ENCODE measurements at places on chromosomes 7 and 10.

- DNase-seq = no peak
These were observed 1068.9 kb downstream of the TYW1 start for GRCh38 chr7:68065581-68065980.

GRCh38 chr10:49322371-49323170, 23.6 kb downstream of the C10orf71 start:
- no peak for DNase-seq

GRCh38 chr10:49749144-49749543, 13.0 kb downstream of the OGDHL start:
- DNase-seq = no peak

- DNase-seq = no peak
These were observed 2.7 kb downstream of the GOT1 start for GRCh38 chr10:99427566-99428190.

DNA sequence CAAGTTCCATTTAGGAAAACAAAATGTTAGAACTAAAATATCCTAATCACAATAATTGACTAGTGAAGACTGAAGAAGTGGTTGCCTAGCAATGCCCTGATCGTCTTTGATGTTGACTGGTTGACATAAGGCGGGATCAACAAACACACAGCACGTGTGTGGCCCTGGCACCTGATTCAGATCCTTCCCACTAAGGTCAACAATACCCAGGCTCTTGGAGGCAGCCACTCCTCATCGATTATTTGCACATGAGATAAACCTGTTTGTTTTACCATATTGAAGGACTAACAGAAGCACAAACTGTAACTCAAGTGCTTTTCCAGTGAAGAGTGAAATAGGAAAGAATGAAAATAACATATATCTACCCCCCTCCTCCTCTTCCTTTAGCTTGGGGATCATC, 15.6 kb downstream of the FANK1 start:
- no peak for DNase-seq

DNA sequence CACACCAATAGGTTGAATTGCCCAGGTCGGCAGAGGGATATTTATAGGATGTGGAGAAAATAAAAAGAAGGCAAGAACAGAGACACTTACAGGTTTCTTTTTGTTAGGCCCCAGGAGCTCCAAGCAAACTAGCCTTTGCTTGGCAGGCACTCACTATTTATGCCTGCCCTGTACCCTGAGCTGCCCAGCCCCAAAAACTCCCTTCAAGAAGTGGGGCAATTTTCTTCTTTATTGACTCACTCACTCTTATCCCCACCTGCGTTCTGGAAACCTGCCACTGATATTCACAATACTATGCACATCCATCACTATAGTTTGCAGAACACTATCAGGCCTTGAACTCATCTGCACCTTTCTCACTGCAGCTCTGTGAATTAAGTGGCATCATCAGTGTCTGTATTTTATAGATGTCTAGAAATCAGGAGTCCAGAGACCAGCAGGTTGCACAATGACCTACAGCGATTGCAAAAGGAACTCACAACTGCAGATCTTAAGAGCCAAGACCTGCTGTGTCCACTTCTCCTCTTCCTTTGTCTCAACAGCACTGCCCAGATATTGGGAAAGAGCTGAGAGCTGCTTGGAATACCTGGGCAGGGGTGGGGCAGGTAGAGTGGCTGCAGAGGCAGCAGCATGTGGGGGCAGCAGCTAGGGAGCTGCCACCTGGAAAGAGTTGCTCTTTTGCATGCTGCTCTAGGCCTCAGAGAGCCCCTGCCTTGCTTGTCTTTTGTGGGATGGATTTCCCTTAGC, at the start of gene SFTPD:
Gene SFTPD (minus strand): TSS at position 130 of the 747 bp plus-strand sequence. CDS start 2,446 bp downstream, outside the sequence.
- no peak for DNase-seq

GRCh38 chr7:94980418-94981142, 73.2 kb downstream of the PPP1R9A start:
- no peak for DNase-seq

DNA sequence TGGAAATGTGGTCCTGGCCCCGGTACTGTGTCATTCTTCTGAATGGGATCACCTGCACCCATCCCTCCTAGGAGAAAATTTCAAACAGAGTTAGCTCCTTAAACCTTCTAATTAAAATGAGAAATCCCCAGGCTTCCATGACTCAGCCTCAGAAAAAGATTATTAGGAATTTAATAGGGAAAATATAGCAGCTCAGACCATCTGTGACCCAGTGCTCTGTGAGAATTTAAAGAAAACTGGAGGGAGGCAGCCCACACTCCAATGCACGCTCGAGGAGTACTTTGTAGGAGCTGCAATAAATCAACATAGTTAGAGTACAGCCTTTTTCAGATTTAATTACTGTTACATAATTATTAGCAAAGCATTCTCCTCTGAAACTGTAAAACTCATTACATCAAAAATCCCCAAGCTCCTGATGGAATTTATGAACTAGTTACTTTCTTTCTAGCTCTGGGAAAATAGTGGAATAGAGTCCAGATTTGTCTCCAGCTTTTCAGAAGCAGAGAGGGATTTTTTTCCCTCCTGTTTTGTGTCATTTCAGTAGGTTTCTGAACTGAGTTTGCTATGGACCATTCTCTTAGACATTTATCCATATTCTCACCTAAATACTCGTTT, 30.1 kb downstream of the NEUROD6 start:
- DNase-seq = no peak

Data from AG09309 (cell line).